Kidney (tissue), 22 donors: ENCODE measurements at places on chromosomes 3 and 15. TPM values are rescaled to one million over a fixed set of nuclear protein-coding genes. Genes with fewer than 3 reads are reported as not detected.

GOLGA8R gene
- 0.41 TPM for polyA plus RNA-seq

POPDC2 gene
- polyA plus RNA-seq: 7.3 TPM

ZPLD1 gene
- not detected for polyA plus RNA-seq

PLA2G4D gene
- polyA plus RNA-seq: not detected

SI gene
- 0.11 TPM for polyA plus RNA-seq

SUSD5 gene
- 1.2 TPM for polyA plus RNA-seq

ATP13A5 gene
- not detected for polyA plus RNA-seq

PLSCR2 gene
- polyA plus RNA-seq: not detected

TGM5 gene
- polyA plus RNA-seq: not detected

SLC30A4 gene
- 3.1 TPM for polyA plus RNA-seq
